ENCODE measurements at places on chromosomes 13 and 19.

DNA sequence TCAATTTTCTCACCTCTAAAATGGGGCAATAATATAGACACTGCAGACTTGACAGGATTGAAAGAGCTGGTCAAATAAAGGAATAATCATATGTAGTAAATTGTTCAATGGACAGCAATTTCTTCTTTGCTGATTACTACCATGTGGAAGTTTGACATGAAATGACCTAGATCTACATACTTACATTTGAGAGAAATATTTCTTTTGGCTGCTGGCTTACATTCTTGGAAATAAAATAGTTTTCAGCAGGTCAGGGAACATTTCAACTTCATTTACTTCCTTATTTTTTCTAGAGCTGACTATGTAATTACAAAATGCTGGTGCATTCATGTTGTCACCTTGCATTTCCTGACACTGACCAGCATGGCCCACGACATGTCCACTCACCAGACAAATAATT, 294.6 kb upstream of the MIR17HG start:
- DNase-seq = no peak

DNA sequence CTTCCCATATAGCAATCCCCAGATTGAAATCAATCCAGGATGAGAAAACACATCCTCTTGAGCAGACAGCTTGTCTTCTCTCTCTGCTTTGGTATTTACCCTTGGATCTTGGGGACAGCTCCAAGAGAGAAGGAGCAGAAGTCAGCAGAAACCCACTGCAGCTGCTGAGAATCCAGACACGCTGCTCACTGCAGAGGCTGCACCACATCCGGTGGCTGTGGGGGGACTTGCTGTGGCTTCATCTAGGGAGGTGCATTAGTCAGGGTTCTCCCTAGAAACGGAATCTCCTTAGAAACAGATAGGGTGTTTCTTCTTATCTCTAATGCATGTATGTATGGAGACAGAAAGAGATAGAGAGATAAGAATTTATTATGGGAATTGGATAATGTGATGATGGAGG, 2.7 kb downstream of the CYP4F12 start:
- no peak for DNase-seq

- DNase-seq = no peak
These were observed 28.1 kb downstream of the MPND start for GRCh38 chr19:4371247-4372164.

- DNase-seq = no peak
These were observed 65.9 kb downstream of the KCNRG start for GRCh38 chr13:50080911-50081678.

DNA sequence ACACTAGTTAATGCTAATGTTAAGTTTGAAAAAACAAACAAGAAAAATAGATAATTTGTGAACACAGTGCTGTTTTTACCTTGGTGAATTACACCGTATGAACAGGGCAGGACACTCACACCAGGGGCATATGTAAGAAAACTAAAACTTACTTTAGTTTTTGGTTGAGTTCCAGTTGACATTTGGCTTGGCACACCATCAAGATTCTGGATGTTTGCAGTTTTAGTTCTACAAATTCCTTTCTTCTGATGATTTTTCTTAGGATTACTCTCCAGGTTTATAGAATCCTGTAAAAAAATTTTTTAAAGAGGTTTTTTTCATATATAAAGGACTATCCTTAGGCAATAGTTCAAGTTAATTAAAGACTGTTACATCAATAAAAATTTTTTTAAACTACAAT, 238.5 kb upstream of the STARD13 start:
- DNase-seq = no peak
